Renal cortical epithelial cell (primary cell): ENCODE measurements at places on chromosomes 11 and 22.

DNA sequence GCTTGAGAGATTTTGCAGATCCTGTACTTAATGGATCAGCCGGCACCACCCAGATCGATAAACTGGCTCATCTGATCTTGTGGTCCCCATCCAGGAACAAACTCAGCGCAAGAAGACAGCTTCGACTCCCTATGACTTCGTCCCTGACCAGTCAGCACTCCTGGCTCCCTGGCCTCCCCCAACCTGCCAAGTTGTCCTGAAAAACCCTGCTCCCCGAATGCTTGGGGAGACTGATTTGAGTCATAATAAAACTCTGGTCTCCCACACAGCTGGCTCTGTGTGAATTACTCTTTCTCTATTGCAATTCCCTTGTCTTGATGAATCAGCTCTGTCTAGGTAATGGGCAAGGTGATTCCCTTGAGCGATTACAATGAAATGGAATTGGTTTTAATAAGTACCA lies 29.5 kb downstream of the OR2AG2 start:
- peak; percentile 33 for DNase-seq

DNA sequence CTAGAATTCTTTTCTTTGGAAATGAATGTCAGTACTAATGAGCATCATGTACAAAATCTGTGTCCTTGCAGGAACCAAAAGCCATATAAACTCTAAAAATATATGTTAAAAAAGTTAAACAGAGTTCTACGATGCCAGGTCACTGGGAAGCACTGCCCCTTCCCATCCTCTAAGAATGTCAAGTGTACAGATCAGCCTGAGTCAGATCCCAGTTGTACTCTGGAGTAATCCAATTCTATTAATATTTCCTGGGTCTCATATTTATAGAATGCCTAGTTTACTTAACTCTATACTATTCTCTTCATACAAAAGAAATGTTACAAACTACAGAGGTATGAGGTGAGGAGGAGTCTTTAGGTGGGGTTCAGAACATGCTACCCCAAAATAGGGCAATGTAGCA lies 460.1 kb downstream of the DLG2 start:
- no peak for DNase-seq

- no peak for DNase-seq
Observed at GRCh38 chr11:45892856-45893255, 7.4 kb downstream of the MAPK8IP1 start.

DNA sequence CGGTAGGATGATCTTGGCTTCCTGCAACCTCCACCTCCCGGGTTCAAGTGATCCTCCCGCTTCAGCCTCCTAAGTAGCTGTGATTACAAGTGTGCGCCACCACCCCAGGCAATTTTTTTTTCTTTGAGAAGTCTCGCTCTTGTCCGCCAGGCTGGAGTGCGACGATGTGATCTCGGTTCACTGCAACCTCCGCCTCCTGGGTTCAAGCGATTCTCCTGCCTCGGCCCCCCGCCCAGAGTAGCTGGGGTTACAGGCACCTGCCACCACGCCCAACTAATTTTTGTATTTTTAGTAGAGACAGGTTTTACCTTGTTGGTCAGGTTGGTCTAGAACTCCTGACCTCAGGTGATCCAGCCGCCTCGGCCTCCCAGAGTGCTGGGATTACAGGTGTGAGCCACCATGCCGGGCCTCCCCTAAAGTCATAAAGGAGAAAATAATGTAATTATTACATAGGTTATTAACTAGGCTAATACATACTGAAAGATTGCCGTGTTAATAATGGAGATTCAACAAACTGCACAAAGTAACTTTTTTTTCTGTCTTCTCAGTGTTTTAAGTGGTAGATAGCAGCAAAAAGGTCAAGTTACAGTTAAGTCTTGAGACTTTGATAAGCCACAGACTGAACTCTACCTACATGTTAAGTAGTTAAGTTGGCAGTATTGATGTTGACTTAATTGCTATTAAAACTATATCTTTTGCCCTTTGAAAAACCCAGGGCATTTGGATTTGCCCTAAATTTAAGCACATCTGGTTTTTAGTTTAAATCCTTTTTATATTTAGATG lies 3.9 kb downstream of the CAPRIN1 start:
- DNase-seq: no peak

DNA sequence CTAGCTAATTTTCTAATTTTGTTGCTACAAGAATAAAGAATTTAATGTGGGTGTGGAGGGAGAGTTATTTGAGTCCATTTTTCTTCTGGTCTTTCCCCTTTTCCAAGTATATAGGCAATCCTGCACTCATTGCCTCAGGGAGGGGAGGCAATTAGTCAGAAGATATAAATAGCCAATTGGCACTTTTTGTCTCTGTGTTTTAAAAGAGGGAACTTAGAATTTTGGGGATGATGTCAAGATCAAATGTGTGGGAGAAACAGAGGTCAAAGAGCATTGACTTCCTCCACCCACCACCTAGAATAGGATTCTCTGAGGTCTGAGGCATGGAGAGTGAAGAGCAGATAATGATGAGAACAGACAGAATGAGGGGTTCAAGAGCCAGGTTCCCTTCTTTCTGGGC lies 120.3 kb upstream of the ZC3H12C start:
- no peak for DNase-seq

DNA sequence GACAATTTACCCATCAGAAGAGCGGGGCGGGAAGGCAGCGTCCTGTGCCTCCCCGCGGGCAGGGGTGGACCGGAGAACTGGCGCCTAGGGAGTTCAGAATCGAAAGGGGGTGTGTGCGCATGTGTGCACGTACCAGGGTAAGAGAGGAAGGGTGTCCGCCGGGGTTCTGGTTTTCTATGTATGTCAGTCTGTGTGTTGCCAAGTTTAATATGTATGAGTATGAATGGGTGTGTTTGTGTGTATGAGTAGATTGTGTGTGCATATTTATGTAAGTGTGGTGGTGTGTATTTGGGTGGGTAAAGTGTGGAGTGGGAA lies 2.0 kb downstream of the KCNC1 start:
- DNase-seq: no peak

GRCh38 chr11:101803651-101804050 lies 111.2 kb upstream of the CEP126 start:
- no peak for DNase-seq

DNA sequence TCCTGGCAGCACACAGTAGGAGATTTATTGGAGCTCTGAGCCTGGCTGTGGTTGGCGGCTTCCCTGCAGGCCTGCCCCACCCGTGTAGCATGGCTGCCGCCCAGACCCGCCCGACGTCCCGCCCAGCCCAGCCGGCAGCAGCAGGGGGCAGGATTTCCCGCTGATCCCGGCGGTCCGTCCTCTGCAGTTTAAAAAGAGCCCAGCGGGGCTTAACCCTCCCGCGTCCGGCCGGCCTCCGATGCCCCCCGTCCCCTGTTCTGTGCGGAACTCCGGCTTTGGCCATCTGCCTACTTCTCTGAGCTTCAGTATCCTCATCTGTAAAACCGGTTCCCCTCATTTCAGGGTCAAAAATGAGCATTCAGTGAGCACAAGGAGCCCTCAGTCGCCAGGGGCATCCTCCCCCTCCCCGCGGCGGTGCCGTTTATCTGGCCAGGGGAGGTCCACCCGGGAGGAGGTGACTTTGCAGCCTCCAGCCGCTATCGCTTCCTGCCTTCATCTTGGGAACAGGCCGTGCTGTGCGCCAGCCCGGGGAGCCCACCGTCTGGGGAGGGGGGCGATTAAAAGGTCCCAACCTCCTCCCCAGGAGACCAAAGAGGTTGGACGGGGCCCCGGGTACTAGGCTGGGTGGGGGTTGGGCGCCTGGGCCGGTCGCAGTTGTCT lies at the start of gene GAS2L1:
TSS of gene GAS2L1 (plus strand) at position 476 of the 660 bp plus-strand sequence. CDS start 1,456 bp downstream, outside the sequence.
- peak; percentile 53 for DNase-seq

DNA sequence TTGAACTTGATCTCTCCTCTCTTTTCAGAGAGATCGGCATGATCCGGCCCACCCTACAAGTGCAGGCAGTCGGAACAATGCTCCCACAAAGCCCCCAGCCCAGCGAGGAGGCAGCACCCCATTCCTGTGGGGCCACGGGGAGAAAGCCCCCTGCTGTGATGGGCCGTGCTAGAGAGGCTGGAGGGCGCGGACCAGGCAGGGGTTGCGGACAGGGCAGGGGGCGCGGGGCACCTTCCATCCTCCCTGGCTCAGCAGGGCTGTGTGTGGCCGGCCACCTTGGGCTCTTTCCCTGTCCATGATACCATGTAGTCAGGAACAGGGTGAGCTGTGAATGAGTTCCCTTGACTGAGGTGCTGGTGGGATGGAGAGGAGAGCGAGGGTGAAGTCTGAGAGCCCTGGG lies 379.8 kb downstream of the BRD1 start:
- no peak for DNase-seq

DNA sequence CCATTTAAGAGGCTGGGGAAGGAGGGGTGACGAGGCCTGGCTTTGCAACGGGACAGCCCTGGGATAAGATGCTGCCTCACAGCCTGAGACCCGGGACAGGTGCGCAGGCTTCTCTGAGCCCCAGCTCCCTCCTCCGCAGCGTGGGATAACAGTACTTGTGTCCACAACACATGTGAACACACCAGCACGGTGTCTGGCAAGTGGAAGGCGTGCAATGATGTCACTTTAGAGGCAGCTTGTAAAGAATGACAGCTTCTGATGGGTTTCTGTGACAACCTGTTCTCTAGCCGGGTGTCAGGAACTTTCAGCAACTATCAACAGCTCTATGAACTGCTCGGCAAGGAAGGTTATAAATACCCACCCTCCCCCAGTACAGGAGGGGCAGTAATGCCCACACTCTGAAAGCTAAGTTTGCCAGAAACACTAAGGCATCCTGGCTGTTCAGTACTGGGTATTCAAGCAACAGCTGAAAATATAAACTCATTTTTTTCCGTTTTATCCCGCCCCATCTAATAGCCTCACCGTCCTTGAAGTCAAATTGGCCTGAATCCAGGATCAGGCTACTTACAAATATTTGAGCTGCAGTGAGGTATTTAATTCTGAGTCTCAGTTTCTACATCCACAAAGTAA lies 59.7 kb downstream of the MYH9 start:
- DNase-seq: peak; percentile 47

GRCh38 chr11:45288339-45288738 lies 2.2 kb upstream of the SYT13 start:
- DNase-seq: no peak

- DNase-seq: peak; percentile 25
Observed at GRCh38 chr11:76598426-76598839, 72.1 kb downstream of the LRRC32 start.

DNA sequence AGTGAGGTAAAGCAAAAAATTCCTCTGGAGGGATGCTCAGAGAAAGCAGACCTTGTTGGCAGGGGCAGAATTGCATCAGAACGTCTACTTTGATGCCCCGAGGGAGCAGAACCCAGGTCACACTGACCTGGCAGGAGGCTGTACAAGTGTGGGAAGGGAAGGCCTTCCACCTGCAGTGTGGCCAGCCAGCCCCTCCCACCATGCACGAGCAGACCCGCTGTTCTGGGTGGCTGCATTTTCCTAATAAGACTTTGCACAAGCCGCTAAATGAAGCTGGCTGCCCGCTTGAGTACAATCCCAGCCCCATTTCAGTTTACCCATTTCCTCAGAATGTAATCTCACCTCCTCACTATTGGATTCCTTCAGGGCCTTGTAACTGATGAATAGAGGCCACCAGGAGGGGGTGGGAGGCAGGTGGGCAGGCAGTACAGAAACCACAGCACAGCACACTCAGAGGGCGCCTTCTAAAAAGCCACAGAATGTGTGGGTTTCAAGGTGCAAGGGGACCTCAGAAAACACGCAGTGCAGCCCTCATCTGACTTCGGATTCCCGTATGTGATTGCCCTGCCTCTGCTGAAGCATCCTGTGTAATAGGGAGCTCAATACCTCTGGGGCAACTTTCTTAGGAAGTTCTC lies 316.6 kb downstream of the OPCML start:
- no peak for DNase-seq

GRCh38 chr11:134068829-134069425 lies at the start of gene JAM3:
Gene JAM3, plus strand, starts transcription at chr11:134069072. Its CDS starts 12 bp downstream, at chr11:134069084.
- DNase-seq: peak; percentile 54

DNA sequence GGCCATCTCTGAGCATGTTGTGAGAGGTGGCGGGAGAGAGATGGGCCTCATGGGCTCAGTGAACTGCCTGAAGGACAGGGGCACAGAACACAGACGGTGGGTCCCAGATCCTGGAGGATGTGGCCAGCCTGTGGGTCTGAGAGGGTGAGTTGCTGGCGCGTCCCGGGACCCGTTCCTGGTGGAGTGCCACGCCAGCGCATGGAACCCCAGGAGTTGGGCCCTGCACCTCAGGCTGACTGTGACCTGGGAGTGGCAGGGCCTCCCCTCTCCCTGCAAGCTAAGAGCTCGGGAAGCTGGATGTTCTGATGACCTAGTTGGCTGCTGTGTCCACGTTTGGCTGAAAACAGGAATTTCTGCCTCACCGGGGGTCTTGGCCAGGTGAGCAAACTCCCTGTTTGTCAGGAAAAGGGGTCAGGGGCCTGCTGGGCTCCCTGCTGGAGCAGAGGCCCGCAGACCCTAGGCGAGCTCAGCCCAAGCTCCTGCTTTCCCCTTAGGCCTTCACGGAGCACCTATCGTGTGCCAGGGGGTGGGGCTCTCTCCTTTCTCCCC lies 15.0 kb downstream of the LRRC32 start:
- no peak for DNase-seq

GRCh38 chr11:103215812-103216211 lies 106.6 kb downstream of the DYNC2H1 start:
- DNase-seq: no peak

GRCh38 chr11:91158891-91159537 lies 936.2 kb upstream of the CHORDC1 start:
- DNase-seq: peak; percentile 4

GRCh38 chr22:46052801-46053562 lies 76.0 kb upstream of the WNT7B start:
- DNase-seq: peak; percentile 58

DNA sequence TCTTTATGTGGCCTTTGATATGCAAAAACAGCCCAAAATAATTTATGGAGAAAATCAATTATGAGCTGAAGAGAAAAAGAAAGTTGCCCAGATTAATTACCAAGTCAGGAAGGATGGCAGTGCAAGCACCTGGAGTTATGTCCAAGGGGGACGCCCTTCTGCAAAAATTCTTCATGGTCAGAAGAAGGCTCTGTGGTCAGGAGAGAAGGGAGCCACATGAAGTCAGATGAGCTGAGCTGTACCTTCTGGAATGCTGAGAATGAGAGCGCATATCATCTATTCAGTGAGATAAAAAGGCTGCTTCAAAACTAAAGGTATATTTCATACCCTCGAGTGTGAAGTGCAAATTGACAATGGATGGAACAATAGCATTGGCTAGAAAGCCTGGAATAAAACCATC lies 607.4 kb downstream of the NTM start:
- peak; percentile 75 for DNase-seq

DNA sequence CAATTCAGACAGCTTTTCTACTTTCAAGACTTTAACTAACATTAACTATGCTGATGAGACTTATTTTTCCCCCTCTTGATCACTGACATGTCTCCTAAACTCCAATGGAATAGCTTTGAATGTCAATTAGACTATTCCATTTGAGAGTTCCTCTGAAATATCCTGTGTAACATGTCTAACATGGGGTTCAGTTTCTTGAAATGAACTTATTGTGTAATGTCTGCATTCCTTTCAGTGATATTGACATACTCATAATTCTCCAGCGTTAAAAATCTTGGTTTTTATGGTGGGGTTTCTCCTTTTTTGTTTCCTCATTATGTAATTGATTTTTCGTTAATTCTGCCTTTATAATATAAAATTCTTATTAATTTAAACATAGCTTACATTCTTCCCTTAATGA lies 37.7 kb upstream of the SPTBN2 start:
- DNase-seq: no peak

GRCh38 chr11:89381094-89381493 lies 110.1 kb downstream of the NOX4 start:
- DNase-seq: peak; percentile 99
